ENCODE measurements at places on chromosomes 7 and 10.

- DNase-seq: no peak
Measured at GRCh38 chr10:131891196-131891928, 9.4 kb upstream of the PPP2R2D start.

- DNase-seq: no peak
Measured at GRCh38 chr10:59905731-59906416, 482 bp downstream of the CCDC6 start.

- no peak for DNase-seq
Measured at GRCh38 chr10:35409094-35409582, 72.8 kb downstream of the CCNY start.

DNA sequence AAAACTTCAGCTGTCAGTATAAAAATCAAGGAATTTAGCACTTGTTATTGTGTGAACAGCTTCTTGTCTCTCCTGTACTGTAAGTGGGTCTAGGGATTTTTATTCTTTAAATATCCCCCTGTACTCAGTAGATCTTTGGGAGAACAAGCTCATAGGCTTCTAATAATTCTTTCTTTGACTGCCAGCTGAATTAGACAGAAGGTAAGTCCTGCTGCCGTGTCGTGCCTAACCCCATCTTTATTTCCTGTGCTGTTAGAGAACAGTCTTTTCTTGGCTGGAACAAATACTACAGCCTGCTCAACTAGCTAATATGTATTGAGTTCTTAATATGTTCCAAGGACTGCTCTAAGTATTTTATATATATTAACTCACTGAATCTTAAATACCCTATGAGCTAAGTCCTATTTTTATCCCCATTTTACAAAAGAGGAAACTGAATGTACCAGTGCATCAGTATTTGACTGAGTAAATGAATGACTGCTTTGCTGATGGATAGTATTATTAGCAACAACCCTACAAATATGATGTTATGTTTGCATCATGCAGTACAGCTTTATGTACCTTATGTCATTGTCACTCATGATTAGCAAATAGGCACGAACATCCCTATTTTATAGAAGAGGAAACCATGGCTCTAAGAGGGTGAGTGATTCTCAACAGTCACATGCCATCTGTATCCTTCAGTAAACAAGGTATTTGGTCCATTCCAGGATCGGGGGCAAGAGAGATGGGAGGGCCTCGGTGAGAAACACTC is 5.5 kb upstream of the DUSP5 start:
- no peak for DNase-seq

- no peak for DNase-seq
Measured at GRCh38 chr7:111437736-111438135, 124.6 kb downstream of the IMMP2L start.

All from GM06990 (cell line).